ENCODE measurements at places on chromosomes 13 and 19. TPM values are rescaled to one million over a fixed set of nuclear protein-coding genes. Genes with fewer than 3 reads are reported as not detected.

PRR19 gene
- total RNA-seq: 0.30 TPM

DCLK1 gene
- 112 TPM for total RNA-seq

LILRB4 gene
- 4.9 TPM for total RNA-seq

NCR1 gene
- 0.17 TPM for total RNA-seq

PTH2 gene
- not detected for total RNA-seq

COL4A2 gene
- 334 TPM for total RNA-seq

MADCAM1 gene
- 2.6 TPM for total RNA-seq

TNFSF9 gene
- 4.0 TPM for total RNA-seq

ERCC1 gene
- 93.8 TPM for total RNA-seq

CGB2 gene
- not detected for total RNA-seq

MBD3 gene
- 73.1 TPM for total RNA-seq

TMPRSS9 gene
- 0.33 TPM for total RNA-seq

THSD8 gene
- total RNA-seq: 8.7 TPM

DOCK9 gene
- 74.4 TPM for total RNA-seq

TEX26 gene
- total RNA-seq: 2.6 TPM

C1QTNF9 gene
- total RNA-seq: 0.20 TPM

LRG1 gene
- total RNA-seq: 0.39 TPM

SLC25A41 gene
- total RNA-seq: 0.99 TPM

SYCN gene
- not detected for total RNA-seq

CNMD gene
- 4.7 TPM for total RNA-seq

ZNF554 gene
- 10.0 TPM for total RNA-seq

ZNF793 gene
- total RNA-seq: 23.3 TPM

GNG8 gene
- total RNA-seq: not detected

BRME1 gene
- 7.2 TPM for total RNA-seq

LCP1 gene
- total RNA-seq: 13.7 TPM

ZNF563 gene
- 5.4 TPM for total RNA-seq

NLRP4 gene
- not detected for total RNA-seq

WDR88 gene
- total RNA-seq: 0.22 TPM

ZNF667 gene
- 16.7 TPM for total RNA-seq

ZNF441 gene
- total RNA-seq: 38.5 TPM

KASH5 gene
- 0.30 TPM for total RNA-seq

SOX1 gene
- 1.6 TPM for total RNA-seq

ACP4 gene
- total RNA-seq: not detected

CA11 gene
- 13.3 TPM for total RNA-seq

ATP4B gene
- 1.4 TPM for total RNA-seq

C19orf81 gene
- total RNA-seq: 1.4 TPM

Data from spinal cord (tissue), 10 donors.